Activated effector memory CD4-positive, alpha-beta T cell treated with Interleukin-2 at 50 U/mL for 16 hours (primary cell): ENCODE measurements at places on chromosomes 2 and 18.

GRCh38 chr2:204060841-204061240, 124.3 kb downstream of the ICOS start:
- DNase-seq = no peak

GRCh38 chr18:2687390-2688001, 32.0 kb downstream of the SMCHD1 start:
- DNase-seq = no peak

DNA sequence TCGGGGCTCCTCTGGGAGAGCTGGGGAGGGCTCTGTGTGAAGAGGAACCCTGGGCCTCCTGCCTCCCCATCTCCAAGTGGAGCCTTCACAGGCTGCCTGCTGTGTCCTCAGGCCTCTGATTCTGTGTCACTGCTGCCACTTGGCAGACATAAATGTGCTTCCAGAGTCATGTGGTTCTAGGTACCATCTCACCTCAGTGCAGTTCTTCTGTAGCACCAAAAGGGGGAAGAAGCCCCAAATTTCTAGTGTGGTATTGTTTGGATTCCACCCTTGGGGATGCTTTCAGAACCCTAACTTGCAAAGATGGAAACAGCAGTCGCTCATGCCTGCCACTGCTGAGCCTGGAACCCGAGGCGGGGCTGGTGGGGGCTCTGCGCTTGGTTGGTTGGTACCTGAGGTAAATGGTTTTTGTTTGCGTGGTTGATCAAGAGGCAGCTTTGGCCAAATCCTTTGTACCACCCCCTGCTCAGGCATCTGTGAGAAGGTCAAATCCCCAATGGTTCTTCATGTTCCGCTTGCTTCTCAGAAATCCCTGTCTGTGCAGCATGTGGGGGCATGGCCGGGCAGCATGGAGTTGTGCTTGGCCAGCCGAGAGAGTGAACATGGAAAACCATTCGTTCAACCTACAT, 27.5 kb downstream of the COA5 start:
- no peak for DNase-seq

- no peak for DNase-seq
These were observed 76.6 kb upstream of the DDX18 start for GRCh38 chr2:117737846-117738245.

DNA sequence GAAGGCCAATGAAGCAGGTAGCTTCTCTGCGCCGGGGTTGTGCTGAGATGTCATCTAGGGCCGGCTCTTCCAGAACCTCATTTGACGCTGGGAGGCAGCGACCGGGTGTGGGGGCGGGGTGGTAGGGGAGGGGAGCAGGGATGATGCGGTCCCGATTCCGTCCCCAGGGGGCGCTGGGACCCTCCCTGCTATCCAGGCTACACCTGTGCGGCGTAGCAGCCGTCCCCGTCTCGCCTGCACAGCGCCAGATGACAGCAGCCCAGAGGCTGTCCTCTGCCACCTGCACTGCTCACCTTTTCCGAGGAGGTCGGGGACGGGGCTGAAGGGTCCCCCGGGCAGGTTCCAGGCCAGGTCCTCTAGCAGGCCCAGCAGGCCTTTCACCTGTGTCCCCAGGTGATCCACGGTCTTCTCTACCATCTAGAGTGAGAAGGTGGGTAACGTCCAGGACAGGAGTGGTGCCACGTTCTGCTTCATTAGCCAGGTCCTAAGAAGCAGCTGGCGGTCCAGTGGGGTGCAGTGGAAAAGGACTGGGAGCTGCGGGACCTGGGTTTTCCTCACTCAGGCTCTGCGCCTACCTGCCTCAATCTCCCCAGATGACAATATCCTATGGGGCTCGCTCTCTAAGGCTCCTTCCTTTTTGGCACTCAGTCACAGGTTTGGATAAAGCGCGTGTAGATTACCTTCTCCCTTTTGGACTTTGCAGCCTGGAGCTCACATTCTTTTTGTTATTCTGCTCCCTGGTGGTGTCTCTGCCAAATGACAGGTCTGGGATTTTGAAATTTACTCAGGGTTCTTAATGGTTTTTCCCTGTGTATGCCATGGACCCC, 56.0 kb upstream of the RAB6C start:
- no peak for DNase-seq

DNA sequence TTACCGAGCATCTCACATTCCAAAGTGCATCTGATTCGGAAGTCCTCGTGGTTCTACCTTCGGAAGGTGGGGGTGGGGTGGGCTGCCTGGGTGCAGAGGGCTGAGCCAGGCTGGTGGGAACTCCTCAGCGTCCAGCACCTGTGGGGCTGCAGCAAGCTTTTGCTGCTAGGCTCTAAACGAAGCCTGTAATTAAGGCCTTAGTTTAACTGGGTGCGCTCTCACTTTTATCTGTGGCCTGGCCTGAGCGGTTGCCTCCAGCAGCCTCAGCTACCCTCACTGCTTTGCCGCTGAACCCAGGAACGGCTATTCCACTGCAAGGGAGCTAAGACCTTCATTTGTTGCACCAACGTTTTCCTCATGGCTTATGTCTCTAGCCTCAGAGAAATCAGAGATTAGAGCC, 48.4 kb downstream of the TMEM17 start:
- DNase-seq = no peak

DNA sequence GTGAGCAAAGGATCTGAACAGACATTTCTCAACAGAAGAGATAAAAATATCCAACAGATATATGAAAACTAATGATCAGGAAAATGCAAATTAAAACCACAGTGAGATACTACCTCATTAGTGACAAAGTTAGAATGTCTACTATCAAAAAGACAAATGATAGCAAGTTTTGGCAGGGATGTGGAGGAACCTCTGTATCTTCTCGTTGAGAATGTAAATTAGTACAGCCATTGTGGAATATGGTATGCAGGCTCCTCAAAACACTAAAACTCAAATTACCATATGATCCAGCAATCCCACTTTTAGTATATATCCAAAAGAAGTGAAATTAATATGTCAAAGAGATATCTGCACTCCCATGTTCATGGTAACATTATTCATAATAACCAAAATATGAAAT, 427.1 kb downstream of the LRRTM4 start:
- DNase-seq = no peak

GRCh38 chr2:171478345-171478744, 43.9 kb upstream of the CYBRD1 start:
- DNase-seq = no peak

DNA sequence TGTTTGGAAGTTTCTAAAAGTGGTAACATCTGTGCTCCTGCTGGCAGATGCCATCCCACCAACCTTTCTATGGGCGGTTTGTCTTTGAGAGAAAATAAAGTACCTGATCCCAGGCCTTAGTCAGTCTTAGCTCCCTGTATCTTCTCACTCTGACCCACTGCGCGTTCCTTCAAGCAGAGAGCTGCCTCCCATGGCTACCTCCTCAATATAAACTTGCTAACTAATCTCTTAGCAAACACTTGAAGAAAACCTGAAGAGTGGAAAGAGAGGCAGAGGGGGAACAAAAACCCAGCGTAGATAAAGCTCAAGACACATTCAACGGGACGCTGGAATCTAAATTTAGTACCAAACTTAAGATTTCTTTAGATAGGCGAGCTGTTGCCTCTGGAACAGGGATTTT, 17.6 kb downstream of the ZEB2 start:
- DNase-seq = no peak

GRCh38 chr18:42255908-42256765, 301.1 kb downstream of the PIK3C3 start:
- DNase-seq = no peak

GRCh38 chr2:98607104-98607503, 1.2 kb downstream of the COA5 start:
- no peak for DNase-seq

DNA sequence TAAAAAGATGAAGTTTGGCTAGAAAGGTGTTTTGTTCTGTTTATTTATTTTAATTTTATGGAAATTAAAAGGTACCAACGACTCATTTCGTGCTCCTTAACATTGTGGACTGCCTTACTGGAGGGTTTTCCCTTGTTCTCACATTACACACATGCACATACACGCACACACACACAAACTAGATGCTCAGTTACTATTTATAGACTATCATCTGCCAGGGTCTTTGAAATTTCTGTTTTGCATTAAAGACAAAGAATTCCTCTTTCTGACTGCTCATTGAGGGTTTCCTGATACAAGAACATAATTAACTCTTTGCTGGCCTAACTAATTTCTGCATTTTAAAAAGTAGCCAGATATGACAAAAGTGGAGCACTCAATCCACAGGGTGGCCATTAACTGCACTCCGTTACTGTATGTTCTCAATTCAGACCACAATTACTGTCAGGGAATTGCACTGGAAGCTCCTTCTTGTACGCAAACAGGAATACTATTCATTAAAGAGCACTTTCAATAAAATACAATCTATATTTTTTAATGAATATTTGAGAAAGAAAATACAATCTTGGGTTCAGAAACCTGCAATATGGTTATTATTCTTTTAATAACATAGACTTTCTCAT, 366.9 kb upstream of the GALNT5 start:
- DNase-seq = no peak

GRCh38 chr2:241279413-241279812, 36.1 kb downstream of the HDLBP start:
- DNase-seq = no peak

GRCh38 chr2:146238254-146238966, 1606.4 kb upstream of the ACVR2A start:
- DNase-seq = no peak

DNA sequence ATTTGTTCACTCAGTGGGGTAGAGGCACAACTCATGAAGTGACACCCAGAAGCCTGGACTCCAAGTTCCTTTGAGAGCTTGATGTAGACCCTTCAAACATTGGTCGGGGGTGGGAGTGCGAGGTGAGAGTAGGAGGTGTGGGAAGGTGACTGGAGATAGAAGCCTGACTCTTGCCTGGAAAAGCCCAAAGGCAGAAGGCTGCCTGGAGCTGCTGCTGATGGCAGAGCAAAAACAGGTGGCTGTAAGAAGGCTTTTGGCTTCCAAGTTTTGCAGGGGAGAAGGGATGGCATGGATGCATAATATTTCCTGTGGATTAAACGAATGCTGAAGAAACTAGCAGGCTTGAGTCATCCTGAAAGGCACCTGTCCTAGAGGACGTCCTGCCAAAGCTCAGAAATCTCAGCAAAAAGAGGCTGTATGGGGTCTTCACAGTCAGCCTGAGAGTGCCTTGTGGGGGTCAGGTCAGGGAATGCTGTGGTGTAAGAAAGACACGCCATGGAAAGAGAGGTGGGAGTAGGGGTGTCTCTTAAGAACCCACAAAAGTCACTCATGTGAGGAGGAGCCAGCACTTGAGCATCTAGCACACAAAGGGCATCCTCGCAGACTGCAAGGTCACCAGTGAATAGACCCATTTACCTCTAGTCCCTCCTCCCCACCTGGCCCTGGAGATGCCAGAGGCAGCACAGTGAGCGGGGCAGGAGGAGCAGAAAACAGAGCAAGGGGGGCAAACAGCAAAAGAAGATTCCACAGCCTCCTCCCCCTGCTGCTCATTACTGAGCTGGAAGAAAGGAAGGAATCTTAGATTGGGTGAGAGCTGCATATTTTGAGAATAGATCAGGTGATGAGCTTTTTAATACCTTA, 37.5 kb downstream of the FASTKD2 start:
- no peak for DNase-seq

GRCh38 chr2:109295781-109296117, 166.7 kb downstream of the SH3RF3 start:
- DNase-seq = no peak

DNA sequence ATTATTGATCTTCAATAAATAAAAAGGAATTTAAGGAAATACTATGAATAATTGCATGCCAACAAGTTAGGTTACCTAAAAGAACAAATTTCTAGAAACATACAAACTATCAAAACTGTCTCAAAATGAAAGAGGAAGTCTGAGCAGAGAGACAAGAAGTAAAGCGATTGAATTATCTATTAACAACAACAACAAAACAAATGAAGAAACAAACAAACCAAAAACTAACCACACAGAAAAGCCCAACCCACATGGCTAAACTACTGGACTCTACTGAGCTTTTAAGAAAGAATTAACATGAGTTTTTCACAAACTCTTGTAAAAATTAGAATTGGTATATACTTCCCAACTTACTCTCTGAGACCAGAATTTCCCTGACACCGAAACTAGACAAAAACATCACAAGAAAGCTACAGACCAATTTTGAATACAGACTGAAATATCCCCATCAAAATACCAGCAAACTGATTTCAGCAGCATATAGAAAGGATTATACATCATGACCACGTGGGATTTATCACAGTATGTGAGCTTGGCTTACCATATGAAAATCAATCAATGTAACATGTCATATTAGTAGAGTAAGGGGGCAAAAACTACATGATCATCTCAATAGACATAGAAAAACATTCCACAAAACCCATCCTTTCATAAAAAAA, 16.6 kb upstream of the GALNT1 start:
- no peak for DNase-seq
